ENCODE measurements at places on chromosomes 13 and 19.
A peak's percentile ranks its signal among the peaks of the same experiment; 100 is the strongest.

GRCh38 chr19:49921871-49922795 is 6.9 kb upstream of the ATF5 start:
- no peak for DNase-seq

GRCh38 chr13:47708386-47708785 is 292.7 kb downstream of the SUCLA2 start:
- DNase-seq, result no peak

DNA sequence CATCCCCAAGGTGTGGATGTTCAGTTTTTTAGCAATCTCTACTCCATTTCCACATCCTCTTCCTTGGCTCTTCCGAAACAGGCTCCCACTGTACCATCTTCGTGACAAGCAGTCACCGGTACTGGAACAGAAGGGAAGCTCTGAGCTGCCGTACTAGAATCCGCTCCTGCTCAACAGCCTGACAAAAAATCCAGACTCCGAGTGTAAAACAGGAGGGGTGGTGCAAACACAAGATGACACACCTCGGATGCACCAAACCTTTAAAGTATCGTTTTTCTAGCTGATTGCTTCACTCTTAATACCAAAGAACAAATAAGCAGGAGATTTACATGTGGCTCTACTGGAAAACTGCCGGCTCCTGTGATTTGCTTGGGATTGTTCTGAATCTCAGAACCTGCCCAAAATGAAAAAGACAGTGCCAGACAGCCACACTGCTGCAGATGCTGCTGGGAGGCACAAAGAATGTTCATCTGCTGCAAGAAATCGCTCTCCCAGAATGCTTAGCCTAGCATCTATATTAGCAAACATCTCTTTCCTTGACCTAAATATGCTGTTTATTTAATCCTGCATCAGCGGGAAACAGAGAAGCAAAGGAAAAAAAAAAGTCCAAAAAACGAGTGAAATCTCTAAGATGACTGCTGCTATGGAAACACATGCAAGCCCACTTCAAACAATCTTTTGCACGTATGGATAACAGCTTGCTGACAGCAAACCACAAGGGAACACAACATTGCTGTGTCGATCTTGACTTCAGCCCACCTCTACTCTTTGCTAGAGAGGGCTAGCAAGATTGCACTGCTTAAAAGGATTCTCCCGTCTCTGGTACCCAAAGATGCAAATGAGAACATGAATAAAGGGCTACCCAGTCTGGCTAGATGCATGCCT is 38.0 kb upstream of the DOCK9 start:
- no peak for DNase-seq

DNA sequence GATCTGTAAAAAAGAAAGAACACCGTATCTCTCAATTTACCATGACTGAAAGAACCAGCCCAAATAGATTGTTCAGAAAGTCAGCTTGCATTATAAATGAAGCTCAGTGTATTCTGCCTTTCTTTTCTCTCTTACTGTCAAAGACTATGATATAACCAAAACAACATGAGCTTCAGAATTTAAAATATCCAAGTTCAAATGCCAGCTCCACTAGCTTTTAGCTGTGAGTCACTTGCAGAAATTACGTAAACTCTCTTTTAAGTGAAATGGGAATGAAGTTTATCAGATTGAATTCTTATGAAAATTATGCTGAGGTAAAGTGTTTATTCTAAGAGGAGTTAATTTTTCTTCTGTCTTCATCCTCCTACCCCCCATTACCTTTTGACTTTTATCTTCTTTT is 20.0 kb upstream of the POSTN start:
- no peak for DNase-seq

DNA sequence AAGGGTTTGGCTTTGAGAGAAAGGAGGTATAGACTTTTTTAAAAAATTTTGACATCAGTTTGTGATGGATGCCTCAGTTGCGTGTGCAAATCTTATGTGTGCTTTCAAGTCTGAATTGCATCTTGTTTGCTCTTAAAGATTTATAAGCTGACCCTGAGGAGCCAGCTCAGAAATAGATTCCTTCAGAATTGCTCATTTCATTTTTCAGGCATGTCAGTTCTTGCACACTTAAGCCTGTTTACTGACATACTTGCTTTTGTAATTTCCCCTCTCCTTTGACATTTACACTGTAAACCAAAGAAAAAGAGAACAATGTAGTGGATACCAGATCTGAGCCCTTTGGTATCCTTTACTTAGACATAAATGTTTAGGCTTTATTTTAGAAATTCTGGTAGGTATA is 87.6 kb downstream of the RNF17 start:
- DNase-seq, result no peak

DNA sequence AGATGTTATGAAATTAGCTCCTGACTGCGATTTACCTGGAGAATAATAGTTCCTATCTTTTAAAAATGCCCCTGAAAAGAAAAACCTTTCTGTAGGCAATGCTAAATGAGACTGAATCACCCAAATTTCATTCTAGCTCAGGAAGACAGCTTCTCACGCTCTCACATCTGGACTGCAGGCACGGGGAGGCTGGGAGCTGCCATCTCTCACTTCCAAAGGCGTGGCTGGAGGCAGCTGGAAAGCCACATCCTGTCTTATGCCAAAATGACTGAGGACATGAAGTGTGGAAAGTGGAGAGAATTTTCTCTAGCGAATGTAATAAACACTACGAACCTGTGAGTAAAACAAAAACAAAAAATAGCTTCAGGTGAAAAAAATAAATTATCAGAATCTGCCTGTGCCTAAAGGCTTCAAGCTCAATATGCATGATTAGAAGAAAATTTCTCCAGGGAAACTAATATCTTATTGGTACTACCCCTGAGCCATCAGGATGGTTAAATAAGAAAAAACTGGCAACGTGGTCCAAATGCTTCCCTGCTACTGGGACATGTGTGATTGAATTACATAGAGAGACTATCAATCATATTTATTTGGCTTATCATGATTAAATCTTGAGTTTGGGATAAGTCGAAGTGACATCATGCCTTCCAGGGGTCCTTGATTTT is 58.1 kb upstream of the UBL3 start:
- DNase-seq, result no peak

DNA sequence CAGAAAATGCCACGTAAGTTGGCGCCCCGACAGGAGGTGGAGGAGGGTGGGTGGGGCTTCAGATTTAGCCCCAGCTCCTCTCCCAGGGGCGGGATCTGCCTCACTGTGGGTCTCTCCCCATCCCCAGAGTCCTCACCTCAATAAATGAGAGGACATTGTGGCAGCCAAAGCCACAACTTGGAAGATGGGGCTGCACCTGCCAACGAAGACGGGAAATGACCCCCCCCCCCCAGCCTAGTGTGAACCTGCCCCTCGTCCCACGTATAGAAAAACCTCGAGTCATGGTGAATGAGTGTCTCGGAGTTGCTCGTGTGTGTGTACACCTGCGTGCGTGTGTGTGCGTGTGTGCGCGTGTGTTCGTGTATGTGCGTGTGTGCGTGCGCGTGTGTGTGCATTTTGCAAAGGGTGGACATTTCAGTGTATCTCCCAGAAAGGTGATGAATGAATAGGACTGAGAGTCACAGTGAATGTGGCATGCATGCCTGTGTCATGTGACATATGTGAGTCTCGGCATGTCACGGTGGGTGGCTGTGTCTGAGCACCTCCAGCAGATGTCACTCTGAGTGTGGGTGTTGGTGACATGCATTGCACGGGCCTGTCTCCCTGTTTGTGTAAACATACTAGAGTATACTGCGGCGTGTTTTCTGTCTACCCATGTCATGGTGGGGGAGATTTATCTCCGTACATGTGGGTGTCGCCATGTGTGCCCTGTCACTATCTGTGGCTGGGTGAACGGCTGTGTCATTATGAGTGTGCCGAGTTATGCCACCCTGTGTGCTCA is 1.5 kb upstream of the TRAPPC5 start:
- peak; percentile 72 for DNase-seq

DNA sequence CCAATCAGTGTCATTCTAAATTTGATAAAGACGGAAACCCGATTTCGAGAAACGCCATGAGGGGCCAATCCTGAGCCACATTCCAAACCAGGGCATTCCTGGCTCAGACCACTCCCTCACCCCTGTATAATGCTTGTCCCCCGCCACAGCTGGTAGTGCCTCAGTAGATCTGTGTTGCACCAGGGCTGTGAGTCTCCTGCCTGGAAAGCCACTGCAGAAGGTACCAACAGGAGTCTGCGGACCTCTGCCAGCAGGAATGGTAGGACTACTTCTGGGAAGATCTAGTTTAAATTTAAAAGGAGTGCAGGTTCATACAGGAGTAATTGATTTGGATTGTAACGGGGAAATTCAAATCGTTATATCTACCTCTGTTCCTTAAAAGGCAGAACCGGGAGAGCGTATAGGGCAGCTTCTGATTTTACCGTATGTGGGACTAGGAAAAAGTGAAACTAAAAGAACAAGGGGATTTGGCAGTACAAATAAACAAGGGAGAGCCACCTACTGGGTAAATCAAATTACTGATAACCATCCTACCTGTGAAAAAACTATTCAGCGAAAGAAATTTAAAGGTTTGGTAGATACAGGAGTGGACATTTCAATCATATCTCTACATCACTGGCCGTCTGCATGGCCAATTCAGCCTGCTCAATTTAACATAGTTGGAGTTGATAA is 20.8 kb upstream of the ZNF266 start:
- DNase-seq, result no peak

- DNase-seq, result no peak
Observed at GRCh38 chr19:10505583-10506229, 2.5 kb upstream of the KEAP1 start.

- peak; percentile 13 for DNase-seq
Observed at GRCh38 chr13:21234526-21234925, 58.1 kb downstream of the MRPL57 start.

- DNase-seq, result no peak
Observed at GRCh38 chr19:1081301-1082164, 13.6 kb downstream of the POLR2E start.

DNA sequence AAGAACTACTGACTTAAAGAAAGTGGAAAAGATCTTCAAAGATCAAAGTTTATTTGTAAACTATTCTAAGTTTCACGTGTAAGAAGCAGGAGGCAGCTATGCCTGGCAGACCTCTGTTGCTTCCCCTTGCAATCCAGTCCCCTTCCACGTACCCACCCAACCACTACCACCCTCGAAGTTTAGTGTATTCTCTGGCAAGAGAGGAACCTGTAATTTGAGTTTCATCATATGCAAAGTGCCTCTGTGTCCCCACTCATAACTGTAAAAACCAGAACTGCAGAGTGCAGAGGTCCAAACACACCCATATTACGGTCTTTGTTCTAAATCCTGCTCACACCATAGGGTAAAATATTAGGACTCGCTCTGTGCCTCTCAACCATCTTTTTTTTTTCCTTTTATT is 75.8 kb upstream of the FRY start:
- DNase-seq, result no peak

DNA sequence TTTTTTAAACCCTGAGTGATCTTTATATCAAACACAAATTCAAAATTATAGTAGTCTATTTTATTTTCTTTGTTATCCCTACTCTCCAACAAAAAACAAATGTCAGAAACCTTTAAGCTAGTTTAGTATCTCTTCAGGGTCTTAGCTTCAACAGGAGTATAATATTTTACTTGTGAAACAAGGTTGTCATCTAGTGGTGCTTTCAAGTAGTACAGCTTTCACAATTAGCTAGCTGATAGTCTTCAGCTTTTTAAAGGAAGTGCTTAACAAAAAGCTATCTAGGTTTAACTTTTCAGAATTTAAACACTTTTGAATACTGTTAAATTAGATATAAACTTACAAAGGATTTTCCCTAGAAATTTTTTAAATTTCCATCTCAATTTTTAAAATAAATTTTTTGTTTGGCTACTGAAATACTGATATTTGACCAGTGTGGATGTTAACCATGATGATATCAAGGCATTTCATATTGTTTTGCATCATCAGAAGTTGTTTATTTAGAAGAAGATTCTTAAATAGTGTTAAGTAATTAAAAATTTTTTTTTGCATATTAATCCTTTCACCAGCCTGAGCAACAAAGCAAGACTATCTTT is 34.2 kb downstream of the TDRD3 start:
- DNase-seq, result peak; percentile 60

DNA sequence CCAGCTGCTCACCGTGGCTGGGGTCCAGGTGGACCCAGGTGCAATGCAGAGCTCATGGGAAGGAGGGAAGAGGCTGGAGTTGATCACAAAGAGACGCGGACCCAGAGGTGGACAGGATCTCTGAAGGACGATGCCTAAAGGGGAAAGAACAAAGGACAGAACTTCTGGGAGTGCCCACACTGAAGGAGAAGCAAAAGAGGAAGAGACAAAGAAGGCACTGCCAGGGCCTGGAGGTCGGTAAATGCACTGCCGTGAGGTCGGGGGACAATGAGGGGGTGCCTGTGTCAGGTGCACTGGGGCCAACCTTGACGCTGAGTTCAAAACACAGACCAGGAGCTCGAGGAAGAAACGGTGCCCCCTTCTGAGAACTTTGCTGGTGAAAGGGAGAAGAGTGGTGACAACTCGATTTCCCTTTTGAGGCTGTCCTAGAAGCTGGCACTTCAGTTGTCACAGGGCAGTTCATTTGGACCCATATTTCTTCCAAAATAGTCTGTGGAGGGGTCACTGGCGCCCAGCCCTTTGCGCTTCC is 55.6 kb downstream of the GJA3 start:
- DNase-seq, result no peak

DNA sequence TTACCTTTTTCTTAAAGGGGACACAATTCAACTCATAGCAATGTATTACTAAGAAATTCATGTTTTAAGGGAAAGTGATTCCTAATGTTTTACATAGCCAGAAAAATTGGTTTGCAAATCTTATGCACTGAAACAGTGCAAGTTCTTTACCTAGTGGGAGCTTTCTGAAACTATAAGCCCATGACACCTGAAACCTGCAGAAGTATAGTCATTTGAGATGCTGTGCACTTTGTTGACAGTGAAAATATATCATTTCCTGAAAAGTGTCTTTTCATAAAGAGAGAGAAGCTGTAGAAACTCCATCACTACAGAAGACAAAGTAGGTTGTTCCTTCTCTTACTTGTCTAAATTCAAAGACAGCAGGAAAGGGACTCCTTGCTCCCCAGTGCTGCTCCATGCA is 517.1 kb downstream of the LMO7 start:
- no peak for DNase-seq

- DNase-seq, result no peak
Observed at GRCh38 chr13:41401366-41401765, 56.0 kb upstream of the RGCC start.

GRCh38 chr13:44153496-44153895 is 220.1 kb upstream of the SERP2 start:
- DNase-seq, result no peak

DNA sequence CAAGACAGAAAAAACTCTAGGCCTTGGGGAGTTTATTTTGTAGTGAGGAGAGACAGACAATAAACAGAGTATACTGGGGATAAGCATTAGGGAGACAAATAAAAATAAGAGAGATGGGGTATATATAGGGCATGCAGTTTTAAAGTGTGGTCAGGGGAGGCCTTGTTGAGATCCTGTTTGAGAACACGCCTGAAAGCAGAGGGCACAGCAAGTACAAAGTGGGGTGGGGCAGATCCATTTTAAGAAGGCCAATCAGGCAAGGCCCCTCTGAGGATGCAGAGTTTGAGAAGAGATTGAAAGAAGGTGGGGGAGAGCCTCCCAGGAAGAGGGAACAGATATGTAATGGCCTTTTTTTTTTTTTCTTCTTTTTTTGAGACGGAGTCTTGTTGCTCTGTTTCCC is 2.1 kb downstream of the PPP2R1A start:
- DNase-seq, result no peak
